Bronchial epithelial cell (primary cell): ENCODE measurements at places on chromosomes 5 and 9.

DNA sequence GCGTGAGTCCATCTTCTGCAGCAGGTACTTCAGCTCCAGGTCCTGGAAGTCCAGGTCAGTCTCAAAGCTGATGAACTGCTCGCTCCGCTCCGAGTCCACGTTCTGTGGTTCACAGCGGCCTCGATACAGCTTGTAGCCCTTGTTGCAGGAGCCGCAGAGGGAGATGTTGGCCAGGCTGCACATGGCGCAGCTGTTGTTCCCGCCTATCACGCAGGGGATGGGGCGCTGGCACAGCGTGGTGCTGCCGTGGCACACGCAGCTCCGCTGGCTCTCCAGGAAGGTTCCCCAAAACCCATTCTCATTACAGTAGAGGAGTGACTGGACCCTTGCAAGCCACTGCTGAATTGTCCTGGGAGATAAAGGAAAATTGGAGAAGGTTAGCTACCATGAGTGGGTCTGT lies 201.4 kb downstream of the BRINP1 start:
- no peak for DNase-seq

GRCh38 chr5:113047733-113048652 lies 71.4 kb downstream of the DCP2 start:
- no peak for DNase-seq

- DNase-seq = no peak
Observed at GRCh38 chr5:139821806-139822552, 26.4 kb downstream of the PSD2 start.

DNA sequence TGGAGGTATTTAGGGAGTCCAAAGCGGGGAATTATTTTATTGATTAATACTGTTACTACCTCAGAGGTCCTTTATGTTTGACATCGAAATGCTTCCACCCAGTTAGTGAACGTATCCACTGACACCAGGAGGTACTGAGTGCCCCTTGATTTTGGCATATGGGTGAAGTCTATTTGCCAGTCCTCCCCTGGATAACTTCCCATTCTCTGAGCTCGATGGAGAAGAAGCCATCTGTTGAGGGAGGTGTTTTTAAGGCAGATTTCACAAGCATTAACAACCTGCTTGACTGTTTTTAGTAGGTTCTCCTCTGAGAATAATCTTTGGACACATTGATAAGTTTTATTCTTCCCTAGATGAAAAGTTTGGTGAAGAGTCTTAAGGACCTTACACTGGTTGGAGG lies 165.3 kb upstream of the NREP start:
- DNase-seq = no peak

DNA sequence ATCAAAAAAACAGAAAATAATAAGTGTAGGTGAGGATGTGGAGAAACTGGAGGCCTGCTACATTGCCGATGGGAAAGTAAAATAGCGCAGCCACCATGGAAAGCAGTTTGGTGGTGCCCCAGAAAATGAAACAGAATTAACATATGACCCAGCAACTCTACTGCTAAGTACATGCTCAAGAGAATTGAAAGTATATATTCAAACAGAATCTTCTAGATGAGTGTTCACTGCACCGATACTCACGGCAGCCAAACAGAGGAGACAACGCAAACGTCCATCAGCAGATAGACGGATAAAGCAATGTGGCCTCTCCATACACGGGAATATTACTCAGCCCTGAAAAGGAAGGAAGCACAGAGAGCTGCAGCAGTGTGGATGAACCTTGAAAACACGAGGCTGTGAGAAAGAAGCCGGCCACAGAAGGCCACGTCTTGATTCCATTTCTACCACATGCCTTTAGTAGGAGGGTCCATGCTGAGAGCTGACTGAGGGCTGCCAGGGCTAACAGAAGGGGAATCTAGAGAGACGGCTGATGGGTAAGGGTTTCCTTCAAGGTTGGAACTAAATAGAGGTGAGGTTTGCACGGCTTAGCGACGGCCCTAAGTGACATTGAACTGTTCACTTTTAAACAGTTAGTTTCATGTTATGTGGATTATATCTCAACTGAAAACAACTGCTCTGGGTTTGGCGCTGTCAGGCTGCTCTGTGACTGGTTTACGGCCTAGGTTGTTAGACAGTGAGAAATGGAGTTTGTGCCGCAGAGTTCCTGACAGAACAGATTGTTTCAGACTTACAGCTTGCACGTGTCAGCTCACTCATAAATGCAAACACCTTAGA lies 29.8 kb downstream of the AHRR start:
- no peak for DNase-seq
